Mesendoderm (in vitro differentiated cells): ENCODE measurements at places on chromosomes 7 and 10.

DNA sequence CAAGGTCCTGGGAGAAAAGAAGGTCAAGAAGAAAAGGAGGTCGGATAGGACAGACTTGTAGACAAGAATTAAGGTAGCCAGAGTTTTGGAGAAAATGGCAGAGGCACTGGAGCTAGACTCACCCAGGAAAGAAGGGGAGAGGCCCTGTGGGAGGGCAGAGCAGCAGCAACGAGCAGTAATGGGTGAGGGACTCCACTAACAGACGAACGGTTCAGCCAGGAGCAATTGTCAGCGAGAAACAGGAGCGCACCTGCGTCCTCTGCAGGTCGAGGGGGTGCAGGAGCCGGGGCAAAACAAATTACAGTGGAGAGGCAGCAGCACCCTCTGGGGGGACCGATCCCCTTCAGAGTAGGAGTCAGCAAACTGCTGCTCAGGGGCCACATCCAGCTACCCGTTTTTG is 18.5 kb upstream of the IGFBP3 start:
- no peak for DNase-seq

DNA sequence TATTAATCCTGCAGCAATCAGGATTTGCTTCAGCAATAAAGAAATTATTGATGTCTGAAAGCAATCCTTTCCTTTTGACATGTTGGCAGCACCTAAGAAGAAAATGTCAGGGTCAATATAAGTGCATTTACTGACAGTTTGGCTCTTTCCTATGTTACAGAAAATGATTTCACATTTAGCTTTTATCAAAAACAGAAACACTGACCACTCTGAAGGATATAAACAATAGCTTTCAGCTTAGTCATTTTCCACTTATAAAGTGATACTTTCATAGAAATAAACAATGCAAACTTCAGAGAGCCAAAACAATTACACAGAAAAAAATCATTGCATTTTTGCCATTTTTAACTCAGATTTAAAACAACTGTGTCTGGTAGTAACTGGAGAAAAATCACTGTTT is 325.6 kb upstream of the KAT6B start:
- no peak for DNase-seq

- DNase-seq, result peak; percentile 92
Measured at GRCh38 chr10:52170776-52171175, 143.3 kb upstream of the DKK1 start.

GRCh38 chr7:66238773-66239466 is 33.8 kb downstream of the TPST1 start:
- DNase-seq, result no peak

DNA sequence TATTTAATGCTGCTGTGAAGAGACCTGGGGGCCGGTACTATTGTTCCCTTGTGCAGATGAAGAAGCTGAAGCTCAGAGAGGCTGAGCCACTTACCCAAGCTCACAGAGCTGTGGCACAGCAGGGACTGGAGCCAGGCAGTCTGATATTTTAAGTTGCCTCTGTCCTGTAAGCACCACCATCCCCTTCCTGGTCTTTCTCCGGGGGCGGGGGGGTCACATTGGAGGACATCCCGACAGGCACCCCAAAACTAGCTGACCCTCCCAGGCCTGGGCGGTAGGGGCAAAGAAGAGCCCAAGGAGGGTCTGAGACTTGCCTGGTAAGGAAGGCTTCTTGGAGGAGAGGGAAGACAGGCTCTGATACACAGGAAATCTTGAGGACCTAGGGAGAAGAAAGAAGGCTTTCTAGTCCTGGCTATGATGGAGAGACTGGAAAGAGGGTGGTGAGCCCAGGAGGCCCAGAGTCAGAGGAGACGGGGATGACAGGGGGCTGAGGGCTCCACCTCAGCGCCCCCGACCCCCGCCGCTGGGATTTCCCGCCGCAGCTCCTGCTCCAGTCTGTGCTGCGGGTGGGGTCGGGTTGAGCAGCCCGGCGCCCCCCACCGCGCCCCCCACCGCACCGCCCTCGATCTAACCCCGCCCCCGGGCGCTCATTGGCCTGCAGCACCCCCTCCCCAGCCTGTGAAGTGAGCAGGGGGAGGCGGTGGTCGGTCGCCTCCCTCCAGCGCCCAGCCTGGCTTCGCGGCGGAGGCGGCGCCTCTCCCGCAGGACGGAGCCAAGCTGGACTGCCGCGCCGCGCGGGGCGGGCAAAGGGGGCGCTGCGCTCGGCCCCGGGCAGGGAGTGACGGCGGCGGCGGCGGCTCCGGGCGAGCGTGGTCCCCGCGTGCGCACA is at the start of gene ADCYAP1R1:
ADCYAP1R1 (plus strand) TSS at position 711 of the 889 bp plus-strand sequence. CDS start 10,957 bp downstream, outside the sequence.
- peak; percentile 62 for DNase-seq

- no peak for DNase-seq
Measured at GRCh38 chr10:101887775-101888174, 44.2 kb upstream of the KCNIP2 start.

DNA sequence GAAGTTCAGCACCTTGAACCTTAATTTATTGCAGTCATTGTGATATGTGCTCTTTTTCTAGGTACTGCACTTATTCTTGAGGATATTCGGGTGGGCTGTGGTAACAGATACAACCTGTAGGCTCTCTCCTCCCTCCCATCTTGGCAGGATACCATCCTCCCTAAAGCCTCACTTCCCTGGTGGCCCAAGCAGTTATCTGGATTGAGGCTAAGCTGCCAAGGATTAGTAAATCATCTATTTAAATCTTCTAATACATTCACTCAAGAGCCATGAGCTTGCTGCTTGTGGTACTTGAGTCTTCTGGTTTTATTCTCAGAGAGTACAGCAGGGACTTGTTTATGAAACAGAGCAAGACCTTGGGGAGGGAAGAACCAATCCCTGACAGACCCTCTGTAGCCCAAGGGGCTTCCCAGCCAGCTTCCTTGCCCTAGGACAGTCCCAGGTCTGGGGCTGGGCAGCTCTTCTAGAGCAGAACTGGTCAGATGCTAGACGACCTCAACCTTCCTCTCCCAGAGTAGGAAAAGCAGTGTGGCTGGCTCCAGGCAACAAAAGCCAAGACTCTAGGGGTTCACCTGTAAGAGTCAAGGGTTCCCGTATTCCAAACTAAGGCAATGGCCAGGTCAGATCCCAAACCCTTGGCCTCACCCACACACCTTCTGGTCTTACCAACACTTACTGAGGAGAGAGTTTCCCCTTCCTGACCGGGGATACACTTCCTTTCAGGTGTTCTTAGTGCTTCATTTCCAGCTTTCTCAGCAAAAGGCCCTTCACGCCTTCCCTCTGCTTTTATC is 21.3 kb downstream of the WNT8B start:
- no peak for DNase-seq

DNA sequence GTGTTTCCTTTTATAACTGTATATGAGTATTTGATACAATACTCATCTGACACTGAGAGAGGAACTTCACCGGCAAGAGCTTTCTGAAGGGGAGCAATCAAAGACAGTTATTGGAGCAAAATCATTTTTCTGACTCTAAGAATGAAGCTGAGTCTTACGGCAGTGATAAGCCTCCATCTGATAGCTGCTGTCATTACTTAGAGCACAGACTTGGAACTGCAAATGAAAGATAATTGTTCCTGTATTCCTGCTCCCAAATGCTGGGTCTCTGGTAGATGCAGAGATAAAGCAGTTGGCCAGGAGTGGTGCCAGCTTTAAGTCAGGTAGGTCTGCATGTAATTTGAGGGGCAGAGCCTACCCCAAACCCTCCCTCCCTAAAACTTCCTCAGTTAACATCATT is 2.3 kb upstream of the PALS2 start:
- no peak for DNase-seq

- no peak for DNase-seq
Measured at GRCh38 chr10:49571388-49571787, 32.5 kb upstream of the ERCC6 start.

DNA sequence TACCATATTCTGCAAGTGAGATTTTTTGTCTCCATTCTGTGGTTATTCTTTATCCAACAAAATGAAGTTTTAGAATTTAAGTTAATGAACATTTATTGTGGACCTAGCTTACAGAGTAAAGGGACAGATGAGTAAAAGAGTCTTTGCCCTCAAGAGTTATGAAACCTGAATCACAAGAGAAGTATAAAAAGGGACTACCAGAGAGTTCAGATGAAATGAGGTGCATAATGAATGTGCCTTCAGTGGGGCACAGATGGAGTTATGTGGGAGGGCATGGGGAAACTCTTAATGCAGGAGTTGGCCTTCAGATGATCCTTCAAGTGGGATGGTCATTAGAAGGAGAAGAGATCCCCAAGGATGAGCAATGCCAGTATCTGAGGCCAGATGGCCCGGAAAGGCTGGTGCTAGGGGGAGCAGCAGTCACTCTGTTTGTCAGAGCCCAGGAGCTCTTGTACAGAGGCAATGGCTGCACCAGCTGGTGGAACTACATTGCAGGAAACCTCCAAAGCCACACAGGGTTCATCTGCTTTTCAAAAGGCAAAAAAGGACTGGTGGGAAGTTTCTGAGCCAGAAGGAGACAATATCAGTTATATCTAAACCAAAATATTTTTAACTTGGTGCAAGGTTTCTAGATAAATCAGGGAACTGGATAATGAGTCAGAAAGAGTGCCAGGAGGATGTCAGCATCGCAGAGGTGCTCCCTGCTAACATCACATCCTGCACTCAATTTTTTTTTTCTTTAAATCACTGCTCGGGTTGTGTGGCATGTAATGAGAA is 162.0 kb downstream of the KLF6 start:
- no peak for DNase-seq

- DNase-seq, result no peak
Measured at GRCh38 chr7:44849259-44849884, 1.5 kb upstream of the H2AZ2 start.

DNA sequence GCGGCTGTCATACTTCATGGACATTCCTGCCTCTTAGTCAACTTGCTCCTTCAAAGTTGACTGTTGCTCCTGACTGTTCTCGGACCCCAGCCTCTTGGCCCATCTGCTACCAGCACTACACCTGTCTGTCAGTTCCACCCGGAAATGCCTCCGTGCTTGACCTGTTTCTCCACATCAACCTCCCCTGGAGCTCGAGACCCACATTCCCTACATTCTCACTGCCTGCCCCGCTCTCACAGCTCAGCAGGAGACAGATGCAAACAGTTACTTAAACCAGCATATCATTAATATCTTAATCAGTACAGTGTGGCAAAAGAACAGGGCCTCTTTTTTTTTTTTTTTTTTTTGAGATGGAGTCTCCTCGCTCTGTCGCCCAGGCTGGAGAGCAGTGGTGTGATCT is 174.3 kb downstream of the NRP1 start:
- peak; percentile 86 for DNase-seq

DNA sequence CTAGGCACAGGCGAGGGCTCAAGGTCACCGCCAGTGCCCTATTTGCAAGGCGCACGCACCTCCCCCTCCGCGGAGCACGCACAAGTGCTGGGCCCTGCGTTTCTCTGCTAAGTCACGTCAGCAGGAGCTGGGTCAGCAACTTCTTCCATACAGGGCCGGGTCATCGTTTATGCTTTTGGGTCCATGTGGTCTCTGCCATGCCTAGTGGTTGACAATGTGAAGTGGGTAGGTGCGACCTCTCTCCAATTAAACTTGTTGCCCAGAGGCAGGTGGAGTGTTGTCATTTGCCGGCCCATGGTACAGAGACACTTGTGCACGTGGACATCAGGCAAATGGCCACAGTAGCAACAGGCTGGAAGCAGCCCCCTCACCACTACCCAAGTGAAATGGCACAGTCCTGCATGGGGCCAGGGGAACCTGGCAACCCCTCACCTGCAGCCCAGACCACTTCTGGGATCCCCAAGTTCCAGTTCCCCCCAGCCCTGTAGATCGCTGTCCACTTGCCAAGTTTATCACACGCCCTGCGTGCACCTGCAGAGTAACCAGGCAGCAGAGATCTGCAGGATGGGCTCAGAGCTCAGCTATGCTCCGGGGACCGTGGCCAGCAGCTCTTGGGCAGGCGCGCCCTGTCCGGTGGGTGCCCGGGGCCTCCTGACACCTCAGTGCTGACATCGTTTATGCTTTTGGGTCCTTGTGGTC is 86.1 kb upstream of the PPP2R2D start:
- DNase-seq, result no peak

DNA sequence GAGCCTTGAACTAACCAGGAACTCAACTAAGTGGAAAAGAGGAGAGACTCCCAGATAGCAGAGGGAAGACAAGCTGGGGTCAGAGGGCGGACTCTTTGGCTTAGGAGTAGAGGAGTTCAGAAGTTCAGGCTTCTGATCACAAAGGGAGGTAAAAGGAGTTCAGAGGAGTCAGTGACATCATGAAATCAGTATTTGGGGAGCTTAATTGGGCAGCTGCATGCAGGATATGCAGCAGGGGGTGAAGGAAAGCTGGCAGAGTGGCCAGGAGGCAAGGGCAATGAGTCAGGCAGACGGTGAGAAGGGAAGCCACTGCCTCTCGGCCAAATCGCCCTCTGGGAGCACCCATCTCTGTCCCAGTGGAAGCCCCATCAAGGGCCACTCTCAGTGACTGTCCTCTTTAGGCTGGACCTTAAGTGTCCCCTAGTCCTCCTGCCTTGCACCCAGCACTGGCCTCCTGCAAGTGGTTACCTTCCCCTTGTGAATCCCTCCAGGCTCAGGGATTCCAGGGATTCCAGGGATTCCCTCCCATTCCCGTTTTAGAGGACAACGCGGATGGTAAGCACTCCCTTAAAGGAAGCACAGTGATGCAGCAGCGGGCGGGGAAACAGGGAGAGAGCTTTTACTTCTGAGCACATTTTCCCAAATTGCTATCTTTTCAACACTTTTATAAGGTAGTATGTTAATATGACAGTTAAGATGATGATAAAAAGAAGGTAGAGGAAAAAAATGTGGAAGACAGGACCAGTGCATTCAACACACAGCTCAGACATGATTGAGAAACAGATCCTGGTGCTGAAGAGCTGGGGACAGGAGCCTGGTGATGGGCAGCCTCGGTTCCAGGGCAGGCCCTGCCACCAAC is 72.6 kb downstream of the KCNMA1 start:
- DNase-seq, result peak; percentile 97

DNA sequence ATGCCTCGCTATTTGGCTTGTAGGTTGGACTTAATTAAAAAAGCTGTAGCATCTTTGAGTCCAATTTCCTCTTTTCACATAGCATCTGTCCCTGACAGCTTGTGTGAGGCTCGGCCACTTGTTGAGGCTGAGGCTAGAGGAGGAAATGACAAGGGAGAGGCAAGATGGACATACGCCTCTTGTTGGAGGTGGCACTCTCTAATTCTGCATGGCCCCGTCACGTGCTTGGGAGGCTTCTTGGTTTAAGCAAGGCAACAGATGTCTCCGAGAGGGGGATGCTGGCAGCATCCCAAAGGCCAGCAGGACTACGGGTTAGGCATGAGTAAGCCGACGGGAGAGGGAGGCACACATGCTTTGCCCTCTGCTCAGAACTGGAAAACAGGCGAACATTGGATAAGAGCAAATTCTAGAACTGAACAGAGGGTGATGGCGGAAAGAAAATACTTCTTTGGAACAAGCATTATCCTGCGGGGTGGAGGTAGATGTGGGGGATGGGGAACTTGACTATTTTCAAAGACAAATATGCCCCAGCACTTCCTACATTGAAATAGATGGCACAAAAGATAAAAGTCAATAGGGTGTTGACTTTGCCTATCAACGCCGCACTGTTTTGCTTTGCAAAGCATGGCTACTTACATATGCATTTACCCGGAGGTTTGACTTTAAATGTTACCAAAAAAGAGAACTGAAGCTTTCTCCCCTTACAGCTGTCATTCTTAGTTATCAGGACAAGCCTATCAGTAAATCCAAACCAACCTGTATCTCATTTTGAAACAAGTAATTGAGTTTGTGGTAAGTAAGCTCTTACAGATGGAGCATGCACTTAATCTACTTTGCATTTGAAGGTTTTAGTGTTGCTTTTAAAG is 94.8 kb downstream of the CHN2 start:
- no peak for DNase-seq

GRCh38 chr7:39228946-39229345 is 251.2 kb downstream of the POU6F2 start:
- peak; percentile 41 for DNase-seq

GRCh38 chr7:107847168-107847835 is 43.7 kb upstream of the DLD start:
- DNase-seq, result no peak

GRCh38 chr7:80018941-80019808 is 115.5 kb upstream of the GNAI1 start:
- DNase-seq, result peak; percentile 88
